ENCODE measurements at places on chromosomes 3 and 15.

- no peak for DNase-seq
Measured at GRCh38 chr3:141129541-141130011, 78.4 kb downstream of the SPSB4 start.

DNA sequence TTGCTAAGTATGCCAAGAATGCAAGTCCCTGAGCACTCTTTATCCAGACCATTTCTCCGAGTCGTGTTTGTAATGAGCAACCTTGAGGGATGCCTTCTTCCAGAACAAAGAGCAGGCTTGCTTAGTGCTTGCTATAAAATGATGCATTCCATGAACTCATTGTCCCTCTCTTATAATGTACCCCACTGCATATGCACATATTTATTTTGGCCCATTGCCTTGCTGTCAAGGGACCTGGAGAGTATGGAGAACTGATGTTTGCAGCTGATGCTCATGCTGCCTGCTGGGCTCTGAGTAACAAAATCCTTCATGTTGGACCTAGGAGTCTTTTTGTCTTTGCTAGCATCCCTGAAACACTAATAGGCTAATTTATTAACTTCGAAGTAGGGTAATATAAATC is 97.8 kb upstream of the AADACL2 start:
- no peak for DNase-seq

GRCh38 chr15:58274885-58275284 is 136.7 kb downstream of the AQP9 start:
- no peak for DNase-seq

- no peak for DNase-seq
Measured at GRCh38 chr15:63163217-63163616, 5.9 kb upstream of the RPS27L start.

DNA sequence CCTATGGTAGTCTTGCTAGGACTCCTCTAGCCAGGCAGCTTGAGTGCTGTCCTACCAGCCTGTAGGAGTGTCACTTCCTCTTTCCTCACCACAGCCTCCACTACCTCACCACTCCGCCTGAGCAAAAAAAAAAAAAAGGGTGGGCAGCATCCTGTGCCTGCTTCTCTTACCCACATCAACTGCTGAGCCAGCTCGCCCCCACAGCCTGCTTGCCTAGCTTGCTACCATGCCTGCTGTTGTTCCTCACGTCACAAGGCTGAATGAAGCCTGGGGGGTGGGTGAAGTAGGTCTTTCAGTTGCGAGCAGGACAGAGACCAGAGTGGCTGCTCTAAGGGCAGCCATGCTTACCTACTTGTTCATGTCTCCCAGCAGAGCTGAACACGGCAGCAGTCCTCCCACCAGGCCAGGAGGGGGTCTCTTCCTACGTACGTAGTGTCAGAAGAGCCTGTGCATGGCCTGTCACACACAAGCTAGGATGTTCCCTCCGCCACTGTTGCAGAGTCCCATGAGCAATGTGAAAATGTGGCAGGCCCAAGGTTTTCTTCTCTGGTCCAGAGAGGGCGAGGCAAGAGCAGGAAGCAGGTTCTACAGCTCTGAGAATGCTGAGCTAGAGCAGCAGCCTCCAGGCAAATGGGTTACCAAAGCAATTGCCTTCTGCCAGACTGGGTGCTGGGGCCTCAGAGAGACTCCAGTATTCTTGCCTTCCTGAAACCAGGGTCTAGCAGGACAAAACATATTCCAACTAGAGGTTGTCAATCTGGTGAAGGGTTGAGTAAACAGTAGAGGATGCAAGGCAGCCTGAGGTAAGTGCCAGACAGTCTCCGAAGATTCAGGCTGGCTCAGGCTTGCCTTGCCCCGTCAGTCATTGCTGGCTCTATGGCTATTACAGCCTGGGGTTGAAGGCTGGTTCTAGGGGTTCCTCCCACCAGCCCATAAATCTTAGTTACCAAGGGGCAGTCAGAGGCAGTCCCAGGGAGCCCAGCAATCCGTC is 8.1 kb downstream of the PPM1M start:
- no peak for DNase-seq

- no peak for DNase-seq
Measured at GRCh38 chr3:116331380-116331779, 113.9 kb downstream of the LSAMP start.

DNA sequence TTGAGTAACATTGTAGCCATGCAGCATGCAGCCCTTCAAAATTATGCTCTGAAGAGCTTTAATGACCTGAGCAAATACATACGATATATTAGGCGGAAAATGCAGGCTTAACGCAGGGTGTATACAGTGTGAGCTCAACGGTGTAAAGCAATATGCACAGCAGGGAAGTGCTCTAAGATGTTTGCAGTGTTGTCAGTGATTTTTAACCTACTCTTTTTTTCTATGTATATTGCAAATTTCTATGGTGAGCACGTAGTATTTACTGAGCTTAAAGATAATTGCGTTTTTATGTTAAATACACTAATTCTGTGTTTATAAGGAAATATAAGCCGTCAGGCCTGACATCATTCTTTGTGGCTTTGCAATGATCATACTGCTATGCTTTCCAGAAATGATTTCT is 42.1 kb downstream of the DGKG start:
- no peak for DNase-seq

- no peak for DNase-seq
Measured at GRCh38 chr3:111465081-111465670, 76.8 kb upstream of the CD96 start.

- no peak for DNase-seq
Measured at GRCh38 chr3:28989646-28990089, 291.2 kb upstream of the RBMS3 start.

DNA sequence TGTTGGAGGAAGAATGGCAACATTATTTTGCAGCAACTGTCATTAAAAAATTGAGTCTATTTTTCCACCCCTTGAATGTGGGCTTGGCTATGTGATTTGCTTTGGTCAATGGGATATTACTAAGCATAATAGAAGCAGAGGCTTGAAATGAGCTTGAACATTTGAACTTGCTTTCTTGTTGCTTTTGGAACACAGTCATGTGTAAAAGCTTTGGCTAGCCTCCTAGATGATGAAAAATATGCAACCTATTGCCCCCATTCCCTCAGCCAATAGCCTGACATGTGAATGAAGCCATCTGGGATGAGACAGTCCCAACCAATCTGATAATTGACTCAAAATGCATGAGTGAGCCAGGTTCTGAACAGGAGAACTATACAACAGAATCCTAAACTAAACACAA is 78.4 kb downstream of the PLSCR2 start:
- DNase-seq, result no peak

GRCh38 chr3:2589336-2589969 is 490.8 kb downstream of the CNTN4 start:
- no peak for DNase-seq

DNA sequence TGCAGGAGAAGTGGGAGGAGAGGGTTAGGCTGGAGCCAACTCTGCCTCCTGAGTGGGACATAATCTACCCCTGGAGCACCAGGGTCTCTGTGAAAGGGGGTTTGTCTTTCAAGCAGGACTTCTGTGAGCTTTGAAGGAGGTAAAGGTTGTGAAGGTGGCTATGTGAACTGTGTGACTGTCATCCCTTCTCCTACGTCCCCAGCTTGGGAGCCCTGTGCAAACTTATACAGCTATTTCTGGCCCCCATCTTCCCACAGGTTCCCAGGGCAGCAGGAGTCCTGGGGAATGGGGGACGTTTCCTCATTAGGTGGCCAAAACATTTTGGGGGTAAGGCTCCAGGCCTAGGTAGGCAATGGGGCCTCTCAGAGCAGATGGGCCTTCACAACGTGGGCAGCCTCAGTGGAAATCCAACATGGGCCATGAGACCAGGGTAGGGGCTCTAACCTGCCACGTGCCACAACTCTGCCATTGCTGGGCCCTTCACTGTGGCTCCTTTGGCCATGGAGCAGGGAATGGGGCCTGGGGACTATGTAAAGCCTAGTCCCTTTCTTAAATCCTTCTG is 3.5 kb downstream of the VIPR1 start:
- no peak for DNase-seq

DNA sequence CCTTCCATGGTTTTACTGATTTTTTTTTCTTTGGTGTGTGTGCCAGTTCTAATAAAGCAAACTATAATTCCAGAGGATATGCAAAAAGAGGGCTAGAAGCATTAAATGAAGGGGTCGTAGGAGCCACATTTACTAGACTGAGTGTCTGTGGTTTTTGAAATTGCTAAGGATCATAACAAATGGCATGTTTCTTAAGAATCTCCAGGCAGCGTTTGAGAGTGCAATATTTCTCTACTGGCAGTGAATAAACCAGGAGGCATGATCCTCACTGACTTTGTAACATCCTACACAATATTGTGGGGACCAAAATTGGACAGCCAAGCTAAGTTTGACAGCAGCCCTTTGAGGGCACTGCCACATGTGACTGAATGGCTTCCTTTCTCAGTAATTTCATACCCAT is 115.9 kb upstream of the CCNL1 start:
- DNase-seq, result no peak

DNA sequence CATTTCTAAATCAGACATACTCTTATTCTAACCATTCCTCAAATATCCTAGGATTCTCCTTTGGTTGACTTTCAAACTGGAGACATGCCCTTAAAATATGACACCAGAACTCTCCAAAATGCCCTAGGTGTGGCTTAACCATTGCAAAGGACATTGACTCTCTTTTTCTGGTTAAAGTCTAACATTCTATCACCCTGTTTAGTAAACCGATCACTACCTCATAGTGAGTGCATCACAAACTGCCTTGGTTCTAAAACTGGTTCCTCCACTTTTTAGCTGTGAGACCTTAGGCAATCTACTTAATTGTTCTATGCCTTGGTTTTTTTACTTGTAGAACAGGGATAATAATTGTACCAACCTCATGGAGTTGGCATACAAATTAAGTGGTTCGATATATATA is 224.3 kb downstream of the CDIN1 start:
- DNase-seq, result no peak

GRCh38 chr3:169701457-169701856 is 37.9 kb upstream of the MECOM start:
- DNase-seq, result no peak

DNA sequence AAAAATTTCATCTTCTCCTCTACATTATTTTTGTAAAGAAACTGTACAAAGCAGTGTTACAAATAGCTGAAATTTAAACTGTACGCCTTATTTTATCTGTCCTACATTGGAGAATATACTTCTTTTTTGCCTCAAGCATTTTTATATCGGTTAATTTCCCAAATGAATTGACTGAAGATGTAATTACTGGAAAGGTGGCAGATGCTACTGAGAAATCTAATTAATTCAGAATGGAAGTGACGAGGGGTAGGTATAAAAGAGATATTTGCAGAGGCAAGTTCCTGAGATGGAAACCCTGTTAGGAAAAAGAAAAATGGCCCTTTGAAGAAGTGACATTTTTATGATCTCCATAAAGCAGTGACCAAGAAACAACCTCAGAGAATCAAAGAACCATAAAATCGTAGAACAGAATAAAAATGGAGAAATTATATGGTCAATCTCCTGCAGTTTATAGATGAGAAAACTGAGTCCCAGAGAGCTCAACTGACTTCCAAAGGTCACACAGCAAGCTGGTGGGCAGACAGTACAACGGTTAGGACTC is 20.4 kb downstream of the RUVBL1 start:
- DNase-seq, result no peak

- no peak for DNase-seq
Measured at GRCh38 chr3:195583831-195584542, at the start of gene APOD. APOD (minus strand) TSS chr3:195583940; CDS start chr3:195579461, 4,479 bp downstream.

- DNase-seq, result no peak
Measured at GRCh38 chr3:102089904-102090720, 240.8 kb downstream of the NFKBIZ start.

- no peak for DNase-seq
Measured at GRCh38 chr3:190013943-190014924, 106.5 kb downstream of the P3H2 start.

DNA sequence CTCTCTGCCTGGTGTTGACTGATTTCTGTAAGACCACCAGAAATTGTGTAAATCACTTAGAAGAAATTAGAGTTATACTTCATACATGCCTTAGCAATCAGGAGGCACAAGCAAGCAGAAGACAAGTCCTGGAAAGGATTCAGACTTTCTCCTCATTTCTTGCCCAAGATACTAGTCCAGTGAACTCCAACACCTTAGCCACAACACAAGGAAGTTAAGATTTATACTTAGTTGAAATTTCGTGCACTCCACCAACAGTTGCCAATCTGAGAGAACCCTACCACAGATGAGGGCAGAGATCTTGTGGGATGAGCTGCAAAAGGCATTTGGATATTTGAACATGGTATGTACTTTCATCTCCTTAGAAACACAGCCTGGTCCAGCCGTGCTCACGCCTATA is 2.3 kb downstream of the P3H2 start:
- DNase-seq, result no peak

DNA sequence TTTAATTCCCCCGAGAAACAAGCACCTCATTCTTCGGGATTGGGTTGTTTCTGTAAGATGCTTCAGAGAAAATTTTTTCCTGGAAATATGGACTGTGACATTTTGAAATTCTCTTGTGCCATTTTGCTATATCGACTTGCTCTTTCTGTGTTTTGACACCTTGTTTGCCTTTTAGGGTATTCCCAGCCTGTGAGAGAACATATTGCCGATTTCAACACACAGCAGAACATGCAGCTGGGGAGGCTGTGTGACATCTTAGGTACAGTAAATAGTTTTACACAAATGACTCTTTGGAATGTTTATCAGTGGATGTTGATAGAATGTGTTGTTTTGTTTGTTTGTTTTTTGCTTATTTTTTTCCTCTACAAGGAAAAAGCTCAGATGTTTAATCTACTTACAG is 130.2 kb downstream of the IQCH start:
- no peak for DNase-seq

GRCh38 chr3:25945366-25945765 is 155.5 kb downstream of the OXSM start:
- no peak for DNase-seq

DNA sequence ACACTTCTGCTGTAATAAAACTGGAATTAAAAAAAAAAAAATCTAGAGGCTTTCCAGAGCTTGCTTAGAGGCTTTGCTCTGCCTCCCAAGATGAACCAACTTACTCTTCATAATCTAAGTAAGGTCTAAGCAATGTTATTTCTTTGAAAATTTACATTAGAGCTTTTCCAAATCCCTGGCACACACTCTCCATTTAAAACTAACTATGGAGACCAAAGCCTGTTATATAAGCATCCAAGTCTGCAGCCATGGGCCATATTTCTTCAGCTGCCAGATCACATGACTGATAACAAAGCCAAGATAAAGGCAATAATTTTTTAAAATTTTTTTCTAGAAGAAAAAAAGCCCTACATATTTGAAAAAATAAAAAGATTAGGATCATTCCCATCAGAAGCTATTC is 55.0 kb upstream of the ARHGEF3 start:
- no peak for DNase-seq

GRCh38 chr15:52652984-52653383 is 26.2 kb downstream of the ATOSA start:
- DNase-seq, result peak; percentile 59

Measured in HS-27A (cell line).